ENCODE measurements at places on chromosomes 2 and 18.

DNA sequence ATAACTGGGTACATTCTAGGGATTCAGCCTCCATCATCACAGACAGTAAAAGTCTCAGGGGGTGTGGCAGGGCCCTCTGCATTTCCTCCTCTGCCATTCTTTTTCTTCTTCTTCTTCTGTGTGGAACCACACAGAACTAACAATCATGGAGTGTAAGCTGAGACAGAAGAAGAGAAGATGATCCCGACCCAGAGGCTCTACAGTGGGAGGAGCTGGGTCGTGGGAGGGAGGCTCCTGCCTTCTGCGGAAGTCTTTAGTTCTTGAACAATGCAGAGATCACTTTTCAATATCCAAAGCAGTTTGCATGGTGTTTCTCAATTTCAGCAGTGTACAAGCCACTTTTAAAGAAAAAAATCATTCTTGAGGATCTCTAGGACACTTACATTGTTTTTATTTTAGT is 80.9 kb downstream of the KCNS3 start:
- DNase-seq, result no peak

DNA sequence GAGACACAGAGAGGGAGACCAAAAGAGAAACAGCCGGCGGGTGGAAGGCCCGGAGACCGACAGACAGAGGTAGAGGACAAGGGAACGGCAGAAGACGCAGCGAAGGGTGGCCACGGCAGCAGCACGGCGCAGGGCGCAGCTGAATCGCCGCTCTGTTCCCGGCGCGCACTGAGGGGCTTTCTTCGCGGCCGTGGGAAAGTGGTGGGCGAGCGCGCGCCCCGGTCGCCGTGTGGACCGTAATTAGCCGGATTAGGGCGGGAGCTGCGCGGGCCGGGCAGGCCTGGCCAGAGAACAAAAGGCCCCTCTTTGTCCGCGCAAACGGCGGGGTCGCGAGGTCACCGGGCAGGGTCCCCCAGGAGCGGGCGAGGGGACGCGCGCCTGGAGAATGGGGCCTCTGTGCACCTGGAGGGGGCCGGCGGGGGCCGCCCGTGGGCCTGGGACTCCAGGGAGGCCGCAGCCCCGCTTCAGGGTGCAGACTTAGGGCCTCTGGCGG is 158.3 kb downstream of the ZFP36L2 start:
- DNase-seq, result no peak

- no peak for DNase-seq
Observed at GRCh38 chr2:18600255-18600613, 10.9 kb upstream of the NT5C1B start.

DNA sequence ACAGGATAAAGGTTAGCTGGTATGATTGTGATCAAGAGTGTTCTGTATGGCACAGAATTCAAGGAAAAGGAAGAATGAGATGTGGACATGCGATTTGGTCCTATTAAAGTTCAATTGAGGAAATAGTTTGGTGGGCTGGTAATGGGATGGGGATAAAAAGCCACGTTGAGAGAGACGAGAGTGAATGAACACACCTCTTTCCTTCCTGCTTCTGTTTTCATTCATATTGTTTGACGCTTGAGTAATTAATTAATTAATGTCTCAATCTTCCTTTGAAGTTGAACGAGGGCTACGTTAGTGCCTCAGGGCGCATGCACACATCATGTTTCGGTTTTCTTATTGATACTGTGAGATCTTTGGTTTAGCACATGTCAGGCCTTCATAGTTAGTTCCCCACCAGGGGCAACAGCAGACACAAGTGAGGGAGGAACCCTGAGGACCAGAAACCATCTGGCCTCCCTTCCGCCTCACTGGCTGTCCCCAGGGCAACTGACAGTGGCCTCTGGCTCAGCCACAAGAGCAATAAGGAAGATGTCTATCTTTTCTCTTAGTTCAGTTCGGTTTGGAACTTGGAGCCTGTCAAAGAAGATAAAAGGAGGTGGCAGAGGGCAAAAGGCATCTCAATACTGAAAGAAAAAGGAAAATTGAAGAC is 116.0 kb downstream of the LIPG start:
- no peak for DNase-seq

DNA sequence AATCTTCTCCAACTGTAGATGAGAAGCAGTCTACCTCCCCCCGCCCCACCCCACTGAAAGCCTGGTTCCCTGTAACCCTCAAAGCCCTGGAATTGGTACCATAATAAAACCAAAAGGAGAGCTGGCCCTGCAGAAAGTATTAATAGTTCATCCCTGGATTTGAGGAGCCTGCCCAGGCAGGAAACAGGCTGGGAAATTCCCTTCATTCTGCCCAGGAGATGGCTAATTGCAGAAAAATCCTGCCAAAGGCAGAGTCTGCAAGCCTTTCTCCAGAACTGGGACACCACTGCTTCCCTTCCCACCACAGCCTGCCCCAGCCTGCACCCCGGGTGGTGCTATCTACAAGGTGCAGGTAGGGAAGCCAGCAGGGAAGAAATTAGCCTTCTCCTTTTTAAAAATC is 16.3 kb downstream of the GKN2 start:
- DNase-seq, result no peak

GRCh38 chr2:217993817-217994463 is 8.9 kb downstream of the TNS1 start:
- peak; percentile 82 for DNase-seq

- DNase-seq, result no peak
Observed at GRCh38 chr2:43377327-43377726, 150.9 kb upstream of the ZFP36L2 start.

DNA sequence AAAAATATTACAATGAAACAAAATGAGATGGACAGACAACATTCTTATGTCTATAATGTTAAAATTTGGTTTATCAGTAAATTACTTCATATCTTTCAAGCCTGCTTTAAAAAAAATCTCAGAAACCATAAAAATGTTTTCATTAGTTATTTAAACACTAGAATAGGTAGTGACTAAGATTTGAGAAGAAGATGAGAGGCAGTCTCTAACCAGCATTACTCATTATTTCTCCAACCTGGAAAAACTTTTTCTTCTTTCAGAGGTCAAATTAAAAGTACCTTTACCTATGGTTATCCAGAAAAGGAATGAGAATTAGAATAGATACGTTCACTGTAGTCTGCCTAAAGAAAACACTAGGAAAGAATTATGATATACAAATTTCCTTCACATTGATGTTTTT is 50.3 kb downstream of the IKZF2 start:
- DNase-seq, result no peak

DNA sequence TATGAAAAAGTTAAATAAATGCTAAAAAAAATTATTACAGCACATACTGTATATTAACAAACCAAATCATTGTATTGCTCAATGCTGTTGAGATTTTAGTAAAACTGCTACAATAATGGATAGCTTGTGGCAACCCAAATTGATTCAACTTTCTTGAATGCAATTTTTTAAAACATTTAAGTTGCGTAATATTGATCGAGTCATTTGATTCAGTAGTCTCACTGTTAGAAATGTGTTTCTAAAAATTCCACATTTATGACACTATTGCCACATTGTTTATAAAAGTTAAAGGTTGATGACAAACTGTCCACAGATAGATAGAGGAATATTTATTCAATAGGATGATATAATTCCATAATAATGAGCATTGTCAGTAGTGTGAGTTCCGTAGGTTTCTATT is 640.7 kb upstream of the CRIM1 start:
- DNase-seq, result no peak

GRCh38 chr2:202375033-202375608 is 1.0 kb upstream of the BMPR2 start:
- peak; percentile 70 for DNase-seq

GRCh38 chr2:37602702-37603101 is 68.7 kb downstream of the CDC42EP3 start:
- no peak for DNase-seq

- no peak for DNase-seq
Observed at GRCh38 chr18:7754258-7754657, 187.1 kb downstream of the PTPRM start.

DNA sequence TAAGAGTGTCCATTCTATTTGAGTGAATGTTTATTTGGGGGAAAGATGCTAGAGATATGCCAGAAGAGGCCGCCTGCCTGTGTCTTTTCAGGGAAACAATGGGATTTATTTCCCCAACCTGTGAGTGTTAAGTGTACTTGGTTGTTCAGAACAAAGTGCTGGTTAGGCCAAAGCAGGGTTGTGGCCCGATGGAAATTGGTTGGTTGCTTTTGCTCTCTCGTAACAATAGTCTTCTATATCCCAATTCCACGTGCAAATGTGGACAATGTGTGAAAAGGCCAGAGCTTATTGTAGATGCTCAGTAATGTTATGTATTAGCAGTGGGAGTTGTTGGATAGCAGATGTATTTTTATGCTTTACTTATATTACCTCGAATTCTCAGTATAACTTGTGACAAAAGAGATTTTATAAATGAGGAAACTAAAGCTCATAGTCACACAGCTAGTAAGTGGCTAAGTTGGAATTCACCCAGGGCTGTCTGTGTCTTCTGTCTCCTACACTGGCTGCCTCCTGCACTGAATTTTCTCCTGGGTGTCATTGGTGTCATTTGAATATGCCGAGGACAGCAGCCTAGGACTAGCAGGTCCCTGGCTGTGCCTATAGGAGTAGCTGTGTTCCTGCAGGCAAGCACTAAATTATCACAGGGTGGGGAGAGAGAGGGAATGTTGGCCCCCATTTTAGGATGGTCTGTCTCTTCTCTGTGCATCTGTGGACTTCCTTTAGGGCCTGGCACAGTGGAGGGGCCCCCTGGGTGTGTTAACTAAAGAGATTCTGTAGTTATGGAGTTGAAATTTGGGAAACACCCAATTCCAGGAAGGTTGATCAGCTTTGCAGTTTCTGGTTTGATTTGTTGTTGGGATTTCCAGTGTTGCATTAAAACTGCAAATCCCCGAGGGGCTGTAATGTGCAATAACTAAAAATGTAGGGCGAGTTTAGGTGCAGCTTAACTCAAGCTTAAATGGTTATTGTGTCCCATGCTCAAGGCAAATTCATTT is 21.6 kb downstream of the GPD2 start:
- no peak for DNase-seq
